ENCODE measurements at places on chromosomes 7 and 10.

DNA sequence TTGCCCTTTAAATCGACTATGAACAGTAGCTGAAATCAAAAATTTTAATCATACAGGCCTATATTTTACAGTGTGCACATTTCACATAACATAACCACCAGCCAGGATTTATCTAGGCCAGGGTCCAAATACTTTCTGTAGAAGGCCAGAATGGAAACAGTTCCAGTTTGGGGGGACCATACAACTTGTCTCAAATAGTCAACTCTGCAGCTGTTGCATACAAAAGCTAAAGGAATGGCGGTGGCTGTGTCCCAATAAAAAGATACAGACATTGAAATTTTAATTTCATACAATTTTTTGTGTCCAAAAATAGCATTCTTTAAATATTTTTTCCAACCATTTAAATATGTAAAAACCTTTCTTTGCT, 742 bp upstream of the TYSND1 start:
- no peak for DNase-seq

DNA sequence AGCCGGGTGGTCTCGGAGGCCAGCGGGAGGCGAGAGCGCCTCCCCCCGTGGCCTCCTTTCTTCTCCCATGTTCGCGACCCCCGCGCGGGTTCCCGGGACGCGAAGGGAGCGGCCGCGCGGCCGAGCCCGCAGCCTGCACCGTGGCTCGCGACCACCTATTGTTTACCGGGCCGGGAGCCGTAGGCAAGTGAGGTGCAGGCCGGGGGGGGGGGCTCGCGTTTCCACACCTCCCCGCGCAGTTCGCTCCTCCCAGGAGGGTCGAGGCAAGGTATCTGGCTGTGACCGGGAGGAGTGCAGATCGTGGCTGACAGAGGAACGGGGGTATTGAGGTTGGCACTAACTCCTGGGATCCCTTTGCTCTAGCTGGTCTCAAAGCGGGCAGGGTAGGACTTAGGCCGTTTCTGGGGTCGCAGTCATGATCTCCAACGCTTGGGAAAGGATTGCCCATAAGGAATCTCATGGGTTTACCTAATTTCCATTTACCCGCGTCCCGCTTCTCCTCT, 734 bp downstream of the PTPN12 start:
- DNase-seq, result peak; percentile 55

DNA sequence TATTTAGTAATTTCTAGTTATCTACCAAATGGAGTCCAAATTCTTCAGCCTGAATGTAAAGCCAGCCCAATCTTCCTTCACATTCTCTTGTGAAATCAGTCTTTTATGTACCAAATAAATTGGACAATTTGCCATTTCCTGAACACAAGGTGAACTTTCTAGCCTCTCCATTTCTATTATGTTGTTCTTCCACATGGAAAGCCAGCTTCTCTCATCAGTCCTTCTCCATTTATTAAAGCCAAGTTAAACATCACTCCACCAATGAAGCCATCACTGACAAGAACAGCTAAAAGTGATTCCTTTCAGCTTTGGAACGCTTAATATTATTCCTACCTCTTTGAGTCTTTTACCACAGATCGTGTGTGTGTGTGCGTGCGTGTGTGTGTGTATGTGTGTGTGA, 88.4 kb downstream of the VPS41 start:
- DNase-seq, result no peak

DNA sequence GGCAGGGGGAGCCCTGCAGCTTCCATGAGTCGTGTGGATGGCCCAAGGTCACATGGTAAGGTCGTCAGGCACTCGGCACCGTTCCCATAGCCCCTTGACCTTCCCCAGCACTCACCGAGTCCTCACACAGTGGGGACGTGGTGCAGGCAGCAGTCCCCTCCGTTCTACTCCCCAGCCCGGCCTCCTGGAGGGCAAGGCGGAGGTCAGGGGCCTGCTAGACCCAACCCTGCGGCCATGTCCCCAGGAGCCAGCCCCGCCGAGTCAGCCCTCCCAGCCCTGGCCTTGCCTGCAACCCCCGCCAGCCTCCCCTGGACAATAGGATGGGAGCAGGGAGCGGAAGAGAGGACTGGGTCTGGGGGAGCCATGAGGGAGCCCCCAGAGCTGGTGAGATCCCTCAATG, 65.2 kb downstream of the ELFN1 start:
- no peak for DNase-seq

DNA sequence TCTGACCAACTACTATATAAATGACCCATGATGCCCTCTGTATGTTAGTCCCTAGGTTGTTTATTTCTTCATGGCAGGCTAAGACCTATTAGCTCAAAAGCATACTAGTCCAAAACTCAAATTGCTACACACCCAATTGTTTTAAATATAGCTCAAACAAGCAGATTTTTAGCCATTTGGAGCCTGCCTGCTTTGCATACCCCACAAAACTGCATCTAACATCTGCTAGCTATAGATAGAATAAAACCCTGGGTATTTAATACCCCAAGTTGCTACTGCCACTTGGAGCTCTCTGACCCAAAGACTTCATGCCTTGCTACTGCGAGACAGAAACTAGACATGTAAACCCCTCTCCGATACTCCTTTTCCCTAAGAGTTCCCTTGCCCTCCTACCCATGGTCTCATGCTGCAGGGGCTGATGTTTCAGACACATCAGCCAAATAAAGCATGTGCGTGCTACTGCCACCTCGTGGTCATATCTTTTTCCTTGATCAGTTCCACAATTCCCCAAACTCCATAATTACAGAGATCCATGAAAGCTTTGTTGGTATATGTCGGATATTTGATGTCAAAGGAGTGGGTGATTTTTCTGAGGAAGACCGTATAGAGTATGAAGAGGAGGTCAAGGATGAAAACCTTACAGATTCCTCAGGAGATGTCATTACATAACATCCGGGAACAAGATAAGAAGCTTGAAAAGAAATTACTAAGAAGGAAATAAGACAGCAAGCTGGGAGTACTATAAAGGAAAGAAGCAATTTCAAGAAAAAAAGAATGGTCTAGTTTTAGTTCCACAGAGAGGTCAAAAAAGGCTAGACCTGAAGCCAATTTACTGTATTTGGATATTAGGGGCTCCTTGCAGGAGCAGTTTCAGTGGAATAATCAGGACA, 386.6 kb downstream of the SH2D4B start:
- no peak for DNase-seq

GRCh38 chr10:98675902-98676301, 229.2 kb upstream of the HPS1 start:
- no peak for DNase-seq

- no peak for DNase-seq
Observed at GRCh38 chr7:34133356-34133982, 228.1 kb downstream of the BMPER start.

DNA sequence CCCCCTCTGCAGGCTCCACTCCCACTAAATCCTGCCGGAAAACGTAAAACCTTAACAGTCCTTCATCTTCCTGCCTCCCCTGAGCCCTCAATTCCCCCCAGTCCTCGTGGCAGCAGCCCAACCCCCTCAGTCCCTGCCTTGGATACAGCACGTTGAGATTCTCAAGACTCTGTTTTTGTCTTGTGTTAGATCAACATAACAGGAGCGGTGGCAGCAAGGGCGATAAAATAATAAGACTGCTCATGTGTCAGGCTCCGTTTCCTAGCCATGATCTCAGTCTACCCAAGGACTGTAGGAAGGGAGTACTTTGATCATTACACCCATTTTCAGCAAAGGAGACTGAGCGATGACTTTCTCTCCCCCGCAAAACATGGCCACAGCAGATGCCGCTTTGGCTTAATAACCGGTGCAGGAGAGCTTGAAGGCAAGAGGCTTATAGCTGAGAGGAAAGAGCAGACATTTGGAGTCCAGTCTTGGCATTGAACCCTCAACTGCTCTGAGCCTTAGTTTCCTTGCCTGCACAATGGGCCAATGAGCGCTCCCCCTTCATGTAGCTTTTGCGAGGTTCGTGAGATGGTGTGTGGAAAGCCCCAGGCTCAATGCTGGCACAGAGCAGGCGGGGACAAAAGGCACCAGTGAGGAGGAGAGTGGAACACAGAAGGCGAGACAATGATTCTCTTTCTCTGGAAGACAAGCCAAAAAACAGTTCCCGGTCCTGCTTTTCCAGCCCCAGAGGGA, 42.1 kb upstream of the PCBD1 start:
- DNase-seq, result no peak

DNA sequence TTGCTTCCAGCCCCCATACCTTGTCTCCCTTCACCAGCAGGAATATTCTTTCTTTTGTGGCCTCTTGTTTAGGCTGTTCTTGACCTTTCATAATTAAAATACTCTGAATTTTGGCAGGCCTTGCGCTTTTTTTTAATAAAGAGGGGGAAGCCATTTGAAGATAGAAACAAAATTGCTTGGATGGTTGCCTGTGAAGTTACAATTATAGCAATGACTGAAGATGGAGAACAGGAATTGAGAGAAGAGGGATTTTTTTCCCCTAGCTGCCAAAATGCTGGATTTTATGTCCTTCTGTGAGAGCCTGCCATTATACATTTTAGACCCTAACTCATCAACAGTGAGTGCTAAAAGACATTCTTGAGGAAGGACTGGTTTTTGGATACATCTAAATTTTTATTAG, 24.8 kb downstream of the FGFBP3 start:
- DNase-seq, result no peak

- no peak for DNase-seq
Observed at GRCh38 chr10:97016728-97017473, 168.9 kb downstream of the SLIT1 start.

DNA sequence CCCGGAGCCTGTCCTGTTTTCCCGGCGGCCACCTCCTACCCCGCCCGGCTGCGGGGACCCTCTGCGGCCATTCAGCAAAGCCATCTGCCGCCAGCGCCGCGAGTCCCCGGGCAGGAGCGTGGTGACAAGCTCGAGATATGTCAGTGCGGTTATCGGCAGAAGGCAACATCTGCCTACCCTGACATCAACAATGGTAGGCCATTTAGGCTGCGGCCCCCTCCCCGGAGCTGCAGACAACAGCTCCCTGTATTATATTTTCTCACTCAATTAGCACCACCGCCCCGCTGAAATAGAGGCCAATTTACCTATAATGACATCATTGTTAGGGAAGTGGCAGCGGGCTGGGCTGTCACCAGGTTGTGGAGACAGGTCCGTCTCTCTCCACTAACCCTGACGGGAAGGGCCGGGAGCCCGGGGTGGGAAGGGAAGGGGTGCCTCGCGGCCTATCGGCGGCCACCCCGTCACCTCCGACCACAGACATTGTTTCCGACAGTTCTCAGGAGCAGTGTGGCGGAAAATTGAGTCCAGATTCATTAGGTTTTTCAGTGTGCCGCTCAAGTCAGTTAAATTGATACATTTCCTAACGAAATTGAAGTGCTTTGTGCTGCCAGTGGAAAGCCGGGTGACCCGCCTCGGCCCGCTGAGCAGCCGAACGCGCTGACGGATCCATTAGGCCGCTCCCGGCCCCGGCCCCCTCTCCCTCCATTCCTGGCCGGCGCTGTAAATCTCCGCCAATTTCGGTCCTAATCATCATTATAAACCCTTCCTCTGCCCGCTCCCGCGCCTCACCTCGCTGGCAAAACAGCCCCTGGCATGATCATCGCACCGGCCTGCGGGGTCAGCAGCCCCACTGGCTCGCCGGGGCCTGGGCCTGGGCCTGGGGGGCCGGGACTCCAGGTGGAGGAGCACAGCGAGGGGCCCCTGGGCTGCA, 43.0 kb downstream of the UNCX start:
- no peak for DNase-seq
